AG09319 (cell line): ENCODE measurements at places on chromosomes 5 and 9.

- DNase-seq = no peak
Measured at GRCh38 chr9:80842389-80842788, 847.0 kb downstream of the TLE1 start.

GRCh38 chr5:60177596-60177995, 284.1 kb upstream of the PDE4D start:
- DNase-seq = no peak

GRCh38 chr9:16572005-16572734, 298.3 kb downstream of the BNC2 start:
- no peak for DNase-seq

DNA sequence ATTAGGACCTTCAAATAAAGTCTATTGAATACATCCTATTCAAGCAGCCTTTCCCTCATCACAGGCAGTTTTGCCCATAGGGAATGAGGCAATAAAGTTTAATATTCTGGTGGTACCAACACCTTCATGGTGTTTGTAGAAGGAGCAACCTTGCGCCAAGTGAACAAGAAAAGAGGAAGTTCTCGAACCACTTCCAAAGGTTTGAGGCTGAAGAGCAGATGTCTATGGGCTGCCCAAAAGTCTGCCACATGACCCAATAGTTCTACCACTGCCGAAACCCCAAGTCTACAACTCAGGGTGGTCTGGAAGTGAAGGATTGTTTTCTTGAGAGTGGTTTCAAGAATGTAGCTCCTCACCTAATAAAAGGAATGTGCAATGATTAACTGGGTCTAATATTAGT, 123.1 kb downstream of the NPR3 start:
- DNase-seq = no peak

- DNase-seq = peak; percentile 24
Measured at GRCh38 chr5:61286446-61287132, 45.5 kb upstream of the ZSWIM6 start.

GRCh38 chr9:13109781-13110180, 169.7 kb downstream of the MPDZ start:
- no peak for DNase-seq

- no peak for DNase-seq
Measured at GRCh38 chr5:83470526-83471404, 779 bp upstream of the VCAN start.

- DNase-seq = no peak
Measured at GRCh38 chr9:89225991-89226471, 47.4 kb upstream of the SHC3 start.

GRCh38 chr9:114769624-114770023, 36.2 kb downstream of the TNFSF15 start:
- DNase-seq = no peak

DNA sequence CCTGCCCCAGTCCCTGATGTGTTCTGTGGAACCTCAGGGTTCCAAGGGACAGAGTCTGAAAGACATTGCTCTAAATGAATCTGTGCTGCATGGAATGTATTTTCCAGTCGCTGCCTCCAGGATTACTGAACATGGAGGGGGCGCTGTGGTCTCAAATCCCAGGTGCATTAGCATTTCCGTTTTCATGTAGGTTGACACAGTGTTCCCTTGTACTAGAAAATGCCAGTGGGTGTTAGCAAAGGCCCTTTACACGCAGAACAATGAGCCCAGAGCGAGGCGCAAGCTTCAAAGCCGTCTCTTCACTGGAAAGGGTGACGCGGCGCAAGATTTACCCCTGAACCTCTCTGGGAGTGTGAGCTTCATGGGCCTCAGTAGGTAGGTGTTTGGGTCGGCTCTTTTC, 308.3 kb downstream of the SLIT3 start:
- DNase-seq = no peak
